NCI-H2107 (cell line): ENCODE measurements at places on chromosomes 5 and 9.

DNA sequence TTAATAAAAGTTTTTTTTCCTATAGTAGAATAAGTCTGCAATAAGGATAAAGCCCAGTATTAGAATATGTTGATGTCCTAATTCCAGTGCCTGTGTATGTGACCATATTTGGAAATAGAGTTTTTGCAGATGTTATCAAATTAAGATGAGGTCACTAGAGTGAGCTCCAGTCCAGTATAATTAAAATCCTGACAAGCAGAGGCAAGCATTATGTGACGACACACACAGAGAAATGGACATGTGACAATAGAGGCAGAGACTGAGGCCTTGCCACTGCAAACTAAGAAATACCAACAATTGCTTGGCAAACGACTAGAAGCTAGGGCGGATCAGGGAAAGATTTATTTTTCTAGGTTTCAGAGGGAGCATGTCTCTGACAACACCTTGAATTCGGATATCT, 216.4 kb upstream of the CYLC2 start:
- DNase-seq = no peak

- DNase-seq = no peak
Measured at GRCh38 chr9:99092643-99093491, 12.0 kb upstream of the TGFBR1 start.

DNA sequence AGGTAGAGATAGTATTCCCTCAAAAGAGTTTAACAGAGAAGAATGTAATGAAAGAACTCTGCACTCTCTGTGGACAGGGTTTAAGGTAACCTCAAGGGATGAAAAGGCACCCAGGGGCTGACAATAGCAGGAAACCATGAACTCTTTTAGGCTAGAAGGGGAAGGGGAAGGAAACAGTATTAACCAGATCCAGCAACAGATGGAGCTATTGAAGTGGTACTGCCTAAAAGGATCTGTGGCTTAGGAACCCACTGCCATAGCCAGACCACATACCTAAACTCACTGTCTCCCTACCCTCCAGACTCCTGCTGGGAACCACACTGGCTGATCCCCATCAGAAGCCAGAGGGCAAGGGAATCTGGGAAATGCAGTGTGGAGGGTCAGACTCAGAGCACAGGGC, 35.5 kb downstream of the PLGRKT start:
- no peak for DNase-seq

- no peak for DNase-seq
Measured at GRCh38 chr9:125428060-125428901, 166.7 kb downstream of the GAPVD1 start.

DNA sequence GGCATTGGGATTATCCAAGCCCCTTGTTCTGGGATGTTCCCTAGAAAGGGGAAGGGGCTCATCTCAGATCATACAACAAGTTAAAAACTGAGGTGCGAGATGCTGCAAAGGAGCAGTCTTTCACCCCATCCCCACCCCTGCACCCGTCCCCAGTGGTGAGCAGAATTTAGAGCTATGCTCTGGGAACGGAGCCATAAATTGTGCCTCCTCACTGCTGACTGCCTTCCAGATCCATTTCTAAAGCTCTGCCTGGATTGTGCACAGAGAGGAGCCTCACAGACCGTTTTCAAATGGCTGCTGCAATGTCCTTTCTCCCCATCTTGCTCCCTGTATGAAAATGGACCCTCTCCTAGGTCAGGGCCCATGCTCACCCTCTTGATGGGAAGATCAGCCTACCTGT, 8.3 kb downstream of the SLC25A48 start:
- DNase-seq = no peak

DNA sequence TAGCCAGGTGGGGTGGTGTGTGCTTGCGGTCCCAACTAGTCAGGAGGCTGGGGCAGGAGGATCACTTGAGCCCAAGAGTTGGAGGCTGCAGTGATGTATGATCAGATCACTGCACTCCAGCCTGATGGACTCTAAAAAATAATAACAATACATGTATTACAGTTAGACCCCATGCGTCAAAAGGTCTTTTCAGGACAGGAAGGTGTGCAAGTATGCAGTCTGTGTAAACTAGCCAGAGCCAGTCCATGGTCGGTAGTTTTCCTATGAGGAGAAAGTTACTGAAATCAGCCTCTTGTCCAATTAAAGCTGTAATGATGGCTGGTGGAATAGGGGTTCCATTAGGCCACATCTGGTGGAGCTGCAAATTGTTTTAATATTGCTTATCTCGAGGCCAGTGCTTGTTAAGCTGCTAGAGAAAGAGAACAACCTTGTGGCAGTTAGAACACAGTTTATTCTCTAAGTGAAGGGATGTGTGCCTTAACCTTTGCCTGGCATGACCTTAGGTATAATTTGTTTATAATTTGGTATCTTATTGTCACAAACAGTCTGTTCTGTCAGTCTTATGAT, 1.5 kb upstream of the STOM start:
- no peak for DNase-seq

GRCh38 chr5:87741881-87742280, 329.2 kb upstream of the CCNH start:
- DNase-seq = no peak

DNA sequence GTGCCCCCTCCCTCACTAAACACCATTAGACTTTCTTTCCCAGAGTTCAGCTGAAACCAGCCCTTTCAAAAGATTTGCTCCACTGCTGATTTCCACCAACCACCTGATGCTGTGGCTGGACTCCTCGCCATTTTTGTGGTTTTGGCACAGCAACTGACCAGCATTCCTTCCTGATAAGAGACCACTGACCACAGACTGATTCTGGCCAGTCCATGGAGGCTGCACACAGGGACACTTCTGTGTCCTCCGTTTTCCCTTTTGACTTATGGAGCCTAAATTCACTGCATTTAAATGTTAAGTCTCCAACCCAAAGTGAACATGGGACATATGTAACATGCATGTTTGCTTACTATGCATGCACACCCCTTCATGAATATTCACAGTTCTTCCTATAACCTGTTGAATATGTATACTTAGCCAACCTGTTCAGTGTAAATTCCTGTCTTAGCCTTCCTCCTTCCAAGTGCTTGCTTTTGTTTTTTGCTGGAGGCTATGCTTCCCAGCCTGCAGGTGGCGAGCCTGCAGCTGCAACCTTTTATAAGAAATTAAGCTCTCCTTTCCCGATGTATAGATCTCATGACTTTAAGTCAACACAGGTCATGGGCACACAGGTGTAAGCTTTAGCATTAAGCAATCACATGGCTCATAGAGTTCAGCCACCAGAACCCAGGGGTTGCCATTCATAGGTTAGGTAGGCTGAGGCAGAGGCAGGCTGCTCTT, 78.7 kb downstream of the ACTL7B start:
- DNase-seq = no peak

DNA sequence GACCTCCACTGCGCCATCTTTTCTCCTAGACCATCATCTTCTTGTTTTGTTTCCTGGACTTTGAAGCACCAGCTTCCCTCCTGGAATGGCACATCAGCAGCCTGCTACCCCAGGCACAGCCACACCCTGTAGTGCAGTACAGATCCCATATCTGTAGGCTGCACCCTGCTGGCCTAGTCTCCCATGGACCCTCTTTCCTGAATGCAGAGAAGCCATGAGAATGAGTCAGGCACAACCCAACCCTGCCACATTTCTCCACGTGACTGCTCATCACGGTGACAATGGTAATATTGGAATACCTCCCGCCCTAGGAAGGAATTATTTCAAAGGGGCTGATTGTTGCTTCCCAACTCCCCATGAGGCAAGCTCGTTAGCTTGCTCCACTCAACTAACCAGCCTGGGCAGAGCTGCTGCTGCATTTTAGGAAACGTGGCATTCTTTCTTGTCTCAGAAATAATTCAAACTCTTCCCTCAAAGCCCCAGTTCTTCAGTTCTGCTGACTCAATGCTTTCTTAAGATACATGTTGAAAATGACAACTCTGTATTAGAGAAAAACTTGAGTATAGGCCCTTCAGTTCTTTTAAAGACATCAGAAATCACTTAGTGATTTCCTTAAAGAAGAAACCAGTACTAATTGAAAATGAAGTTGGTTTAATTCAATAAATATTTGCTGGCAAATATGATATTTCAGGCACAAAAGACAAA, 328.1 kb downstream of the MLLT3 start:
- DNase-seq = no peak

DNA sequence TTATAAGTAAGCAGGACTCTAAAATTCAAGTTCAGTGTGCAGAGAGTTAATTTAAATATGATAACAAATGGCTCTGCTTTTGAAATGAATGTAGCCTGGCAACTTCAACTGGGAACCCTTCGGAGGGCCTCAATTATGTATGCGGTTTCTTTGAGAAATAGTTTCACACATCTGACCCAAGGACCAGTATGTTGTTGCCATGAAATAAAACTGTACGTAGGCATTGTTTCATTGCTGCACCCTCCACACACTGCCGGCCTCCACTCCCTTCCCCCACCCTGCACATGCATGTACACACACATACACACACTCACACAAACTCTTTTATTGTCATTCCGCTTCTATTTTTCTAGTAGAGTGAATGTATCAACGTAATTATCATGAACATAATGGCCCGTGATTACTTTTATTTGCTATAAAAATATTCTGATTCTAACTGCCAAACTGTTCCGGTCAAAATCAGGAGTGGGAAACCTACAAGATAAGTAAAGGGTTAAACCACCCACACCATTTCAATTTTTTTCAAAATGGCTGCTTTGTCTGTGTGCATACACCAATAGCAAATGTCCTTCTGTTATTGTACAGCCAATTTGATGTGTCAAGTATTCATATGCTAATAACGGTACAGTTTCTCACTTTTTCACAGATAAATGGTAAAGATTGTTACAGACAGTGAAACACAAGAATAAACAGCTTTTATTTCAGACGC, 215.5 kb upstream of the TMEM161B start:
- no peak for DNase-seq

- no peak for DNase-seq
Measured at GRCh38 chr5:40314275-40314674, 365.4 kb upstream of the PTGER4 start.

DNA sequence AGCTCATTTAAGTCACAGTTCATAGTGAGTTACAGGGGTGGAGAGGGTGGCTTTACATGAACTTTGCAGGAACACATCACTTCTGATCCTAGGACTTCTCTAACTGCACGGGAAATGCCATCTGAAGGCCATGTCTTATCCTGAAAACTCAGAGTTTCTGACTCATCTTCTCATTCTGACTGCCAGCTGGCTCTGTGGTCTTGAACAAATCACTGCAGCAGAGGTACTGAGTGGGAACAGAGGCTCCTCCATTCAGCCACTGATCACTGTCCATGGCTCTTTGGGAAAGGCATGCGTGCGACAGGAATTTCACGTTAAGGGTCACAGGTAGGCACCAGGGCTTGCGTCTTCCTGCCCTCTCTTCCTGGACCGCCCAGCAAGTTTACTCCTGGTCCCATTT, 114.6 kb upstream of the LRRTM2 start:
- DNase-seq = no peak

DNA sequence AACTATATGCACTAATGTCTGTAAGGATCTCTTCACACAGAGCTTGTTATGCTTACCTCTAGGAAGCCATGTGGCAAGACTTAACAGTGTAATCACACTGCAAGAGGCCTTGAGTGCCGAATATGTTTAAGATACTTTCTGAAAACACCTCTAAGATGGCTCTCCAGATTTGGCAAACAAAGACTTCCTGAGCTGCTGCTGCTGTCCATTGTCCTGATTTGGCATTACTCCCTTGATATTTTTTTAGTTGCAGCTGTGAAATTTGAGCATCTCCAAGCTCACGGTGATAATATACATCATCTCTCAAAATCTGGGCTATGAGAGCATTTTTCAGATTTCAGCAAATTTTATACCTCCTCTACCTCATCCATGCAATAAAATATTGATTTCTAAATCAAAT, 384.5 kb upstream of the CDH6 start:
- no peak for DNase-seq

GRCh38 chr5:179119415-179120170, 59.4 kb downstream of the ZNF354C start:
- DNase-seq = no peak

DNA sequence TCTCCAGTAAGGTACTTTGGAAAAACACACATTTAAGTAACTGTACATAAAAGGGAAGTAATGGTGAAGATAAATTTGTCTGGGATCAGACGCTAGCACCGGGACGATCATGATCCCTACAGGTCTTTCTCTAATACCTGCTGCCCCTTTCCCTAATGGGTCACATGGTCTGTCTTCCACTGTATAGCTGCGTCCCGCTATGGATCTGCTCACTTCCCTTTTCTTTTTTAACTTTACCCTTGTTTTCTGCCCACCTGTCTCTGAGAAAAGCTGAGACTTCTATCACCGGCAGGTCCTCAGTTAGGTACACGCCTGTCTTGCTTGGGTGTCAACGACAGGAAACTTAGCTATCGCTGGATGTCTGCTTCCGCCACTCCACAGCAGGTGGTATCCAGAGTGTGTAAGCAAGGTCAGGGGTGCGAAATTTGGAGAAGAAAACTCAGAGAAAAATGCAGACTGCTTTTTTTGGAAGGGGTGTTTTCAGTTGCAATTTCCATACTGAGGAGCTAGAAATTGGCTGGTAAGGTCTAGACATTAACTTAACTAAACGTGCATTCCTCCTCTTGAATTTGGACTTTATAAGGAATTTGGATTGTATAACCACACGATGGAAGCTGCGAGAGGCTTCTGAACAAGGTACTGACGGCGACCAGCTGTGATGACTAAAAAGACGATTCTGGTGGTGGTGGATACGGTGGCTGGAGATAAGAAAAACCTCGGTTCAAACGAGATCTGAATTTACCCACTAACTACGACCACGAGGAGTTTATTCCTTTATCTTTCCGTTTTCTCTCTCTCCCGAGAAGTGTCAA, 1.1 kb upstream of the ICE1 start:
- no peak for DNase-seq

GRCh38 chr9:109707355-109707754, 72.6 kb upstream of the PALM2AKAP2 start:
- DNase-seq = no peak

DNA sequence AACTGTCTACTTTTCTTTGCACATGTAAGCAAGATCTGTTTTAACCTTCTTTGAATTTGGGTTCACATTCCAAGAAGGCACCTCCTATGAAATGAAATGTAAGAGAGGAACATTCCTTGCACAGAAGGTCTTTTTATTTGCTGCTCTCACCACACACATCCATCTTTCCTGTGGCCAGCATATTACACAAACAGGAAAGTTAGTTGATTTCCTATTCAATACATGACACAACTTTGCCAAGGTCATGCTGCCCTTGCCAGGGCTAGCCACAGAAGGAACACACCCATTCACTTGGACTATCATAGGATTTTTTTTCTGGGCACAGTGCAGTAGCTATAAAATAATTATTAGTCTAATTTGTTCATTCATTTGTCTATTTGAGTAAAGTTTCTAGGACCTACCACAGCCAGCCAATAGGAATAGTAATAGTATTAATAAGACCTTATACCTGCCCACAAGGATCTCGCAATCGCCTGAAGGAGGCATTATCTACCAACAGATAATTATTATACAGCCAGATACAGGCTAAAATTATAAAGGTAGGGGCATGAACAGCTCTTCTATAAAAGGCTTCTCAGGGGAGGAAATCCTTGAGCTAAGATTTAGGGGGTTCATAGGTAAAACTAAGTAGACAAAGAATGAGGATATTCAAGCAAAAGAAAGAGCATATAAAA, 78.1 kb upstream of the NREP start:
- no peak for DNase-seq

- no peak for DNase-seq
Measured at GRCh38 chr9:34321451-34321850, 7.6 kb downstream of the KIF24 start.
